ENCODE measurements at places on chromosomes 16 and 17.

- H3K36me3 ChIP-seq = no peaks in the 10 kb centered on the region
- no peak for ATAC-seq
- no peak overlapping the region for H3K4me3 ChIP-seq
- no peak overlapping the region for H3K27ac ChIP-seq
- H3K27me3 ChIP-seq = no peaks in the 10 kb centered on the region
- H3K4me1 ChIP-seq = no peaks in the 10 kb centered on the region
Observed at GRCh38 chr17:57356153-57356718, 99.9 kb downstream of the MSI2 start.

DNA sequence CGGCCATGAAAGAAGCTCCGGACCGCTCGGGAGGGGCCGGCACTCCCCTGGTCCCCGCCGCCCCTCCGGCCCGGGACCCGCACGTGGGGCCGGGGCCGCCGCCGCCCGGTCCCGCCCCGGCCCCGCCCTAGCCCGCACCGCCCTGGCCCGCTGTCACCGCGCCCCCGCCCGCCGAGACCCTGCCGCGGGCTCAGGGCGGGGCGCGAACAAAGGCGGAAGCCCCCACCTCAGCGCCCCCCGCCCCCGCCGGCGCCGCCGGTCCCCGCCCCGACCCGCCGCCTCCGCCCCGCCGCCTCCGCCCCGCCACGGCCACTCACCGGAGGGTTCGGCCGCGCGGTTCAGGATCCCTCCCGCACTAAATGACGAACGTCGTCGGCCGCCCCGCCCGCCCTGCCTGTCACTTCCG lies at the start of gene ARHGDIA:
Gene ARHGDIA, minus strand, starts transcription at position 357 of the 406 bp plus-strand sequence. CDS start 1,407 bp downstream, outside the sequence.
- H3K27me3 ChIP-seq = no peaks in the 10 kb centered on the region
- H3K4me1 ChIP-seq = peaks cover 35% of the 10 kb centered on the region
- peak within 1 kb of the TSS; percentile 54 for H3K4me3 ChIP-seq
- peak within 1 kb of the TSS; percentile 99 for H3K27ac ChIP-seq

DNA sequence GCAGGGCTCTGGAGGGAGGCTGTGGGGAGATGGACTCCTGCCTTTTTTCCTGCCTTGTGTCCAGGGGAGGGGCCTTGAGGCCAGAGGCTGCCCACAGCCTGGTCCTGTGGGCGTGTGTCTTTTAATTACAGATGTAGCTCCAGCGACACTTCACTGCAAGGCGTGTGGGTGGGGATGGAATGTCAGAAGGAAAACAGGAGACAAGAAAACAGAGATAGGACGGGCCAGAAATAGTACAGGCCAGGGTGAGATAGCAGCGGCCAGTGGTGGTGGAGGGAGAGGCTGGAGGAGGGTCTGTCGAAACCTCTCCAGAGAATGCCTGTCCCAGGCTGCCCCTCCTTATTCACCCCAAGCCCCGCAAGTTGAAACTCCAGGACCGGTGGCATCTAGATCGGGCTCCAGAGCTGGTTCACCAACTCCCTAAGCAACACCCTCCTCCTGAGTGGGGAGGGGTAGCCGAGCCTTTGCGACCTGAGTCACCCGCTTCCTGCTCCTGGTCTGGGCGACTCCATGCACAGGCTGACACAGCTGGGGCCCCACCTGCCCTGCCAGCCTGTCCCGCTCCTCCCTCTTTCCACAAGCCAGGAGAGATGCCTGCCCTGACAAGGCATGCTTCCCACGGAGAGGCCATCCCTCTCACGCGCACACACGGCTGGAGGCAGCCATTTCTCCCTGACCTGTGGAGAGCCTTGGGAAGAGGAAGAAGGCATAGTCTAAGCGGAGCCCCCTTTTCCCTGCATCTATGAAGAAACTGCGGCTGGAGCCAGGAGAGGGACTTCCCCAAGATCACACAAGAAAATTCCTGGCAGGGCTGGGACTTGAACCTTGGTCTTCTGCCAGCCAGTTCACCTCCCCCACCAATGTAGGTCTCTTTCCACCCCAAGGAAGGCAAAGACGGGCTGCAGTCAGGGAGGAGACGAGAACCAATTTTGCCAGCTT lies 6.6 kb upstream of the JUP start:
- no peak overlapping the region for H3K4me3 ChIP-seq
- H3K36me3 ChIP-seq = no peaks in the 10 kb centered on the region
- ATAC-seq = peak; percentile 27
- H3K4me1 ChIP-seq = peaks cover 10% of the 10 kb centered on the region

DNA sequence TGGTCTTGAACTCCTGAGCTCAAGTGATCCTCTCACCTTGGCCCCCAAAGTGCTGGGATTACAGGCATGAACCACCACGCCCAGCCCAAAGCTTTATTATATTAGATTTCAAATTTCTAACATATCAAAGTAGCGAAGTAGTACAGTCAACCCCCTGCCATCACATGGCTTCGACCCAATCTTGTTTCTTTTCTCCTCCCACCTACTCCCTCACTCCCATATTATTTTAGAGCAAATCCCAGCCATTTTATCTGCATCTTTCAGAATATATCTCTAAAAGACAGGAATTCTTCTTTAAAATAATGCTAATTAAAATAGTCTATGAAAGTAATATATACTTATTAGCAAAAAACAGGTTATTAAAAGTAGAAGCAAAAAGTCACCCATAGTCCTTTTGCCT lies 893 bp downstream of the IGSF6 start:
- no peaks in the 10 kb centered on the region for H3K4me1 ChIP-seq
- H3K27me3 ChIP-seq = no peaks in the 10 kb centered on the region
- no peak overlapping the region for H3K4me3 ChIP-seq
- H3K27ac ChIP-seq = no peak overlapping the region

- peaks cover 49% of the 10 kb centered on the region for H3K36me3 ChIP-seq
- H3K27ac ChIP-seq = peak overlapping the region; percentile 89
- peak overlapping the region; percentile 98 for H3K4me3 ChIP-seq
- peaks cover 19% of the 10 kb centered on the region for H3K4me1 ChIP-seq
- no peaks in the 10 kb centered on the region for H3K27me3 ChIP-seq
- peak; percentile 52 for ATAC-seq
Observed at GRCh38 chr16:88857728-88858339, 907 bp downstream of the TRAPPC2L start.

DNA sequence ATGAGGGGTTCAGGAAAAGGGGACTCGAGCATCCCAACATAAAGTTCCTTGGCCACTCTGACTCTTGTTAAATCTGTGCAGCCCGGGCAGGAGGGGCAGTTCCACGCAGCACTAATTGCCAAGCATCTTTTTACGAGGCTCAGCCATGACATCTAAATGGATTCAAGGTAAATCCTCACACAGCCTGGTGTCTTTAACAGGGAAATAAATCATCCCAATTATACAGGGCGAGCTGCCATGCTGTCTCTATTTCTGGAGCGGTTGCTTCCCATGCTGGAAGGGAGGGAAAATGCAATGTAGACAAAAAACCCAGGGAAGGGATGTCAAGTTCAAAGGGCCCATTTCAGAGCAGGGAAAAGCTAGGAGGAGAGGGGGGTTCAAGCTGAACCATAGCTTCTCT lies 110.0 kb downstream of the GAS7 start:
- no peaks in the 10 kb centered on the region for H3K27me3 ChIP-seq
- H3K27ac ChIP-seq = peak overlapping the region; percentile 20
- ATAC-seq = peak; percentile 7
- no peaks in the 10 kb centered on the region for H3K36me3 ChIP-seq
- H3K4me1 ChIP-seq = peaks cover 52% of the 10 kb centered on the region

- peak; percentile 37 for ATAC-seq
- H3K36me3 ChIP-seq = no peaks in the 10 kb centered on the region
- H3K27ac ChIP-seq = no peak within 1 kb of the TSS
- peaks cover 47% of the 10 kb centered on the region for H3K27me3 ChIP-seq
- H3K4me3 ChIP-seq = no peak within 1 kb of the TSS
- H3K4me1 ChIP-seq = no peaks in the 10 kb centered on the region
Observed at GRCh38 chr16:31354394-31355291, at the start of gene ITGAX. TSS of gene ITGAX (plus strand) at chr16:31355176. CDS start at chr16:31355255, 79 bp downstream.

DNA sequence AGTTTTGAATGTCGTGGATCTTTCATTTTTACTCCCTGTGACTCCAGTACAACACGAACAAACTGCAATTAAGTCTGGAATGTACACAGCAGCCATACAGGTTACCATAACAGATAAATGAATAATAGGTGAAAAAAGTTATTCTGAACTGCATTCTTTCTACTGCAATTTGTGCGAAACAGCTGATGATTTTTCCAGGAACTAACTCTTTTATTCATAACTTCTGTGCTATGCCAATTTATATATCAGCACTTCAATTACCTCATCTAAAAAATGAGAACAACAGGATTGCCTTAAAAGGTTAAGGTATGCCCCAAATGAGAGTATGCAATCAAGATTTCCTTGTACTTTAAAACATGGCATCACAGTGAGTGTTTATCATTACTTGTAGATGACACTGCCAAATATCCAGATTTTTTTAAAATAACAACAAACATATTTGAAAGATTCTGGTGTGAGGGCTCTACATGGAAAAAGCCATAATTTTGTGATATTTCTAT lies 238.9 kb downstream of the CDH8 start:
- no peaks in the 10 kb centered on the region for H3K27me3 ChIP-seq
- no peak for ATAC-seq
- H3K4me1 ChIP-seq = no peaks in the 10 kb centered on the region

All from gastroesophageal sphincter (tissue), 4 donors.